ENCODE measurements at places on chromosomes 6 and 20.
A peak's percentile ranks its signal among the peaks of the same experiment; 100 is the strongest.

DNA sequence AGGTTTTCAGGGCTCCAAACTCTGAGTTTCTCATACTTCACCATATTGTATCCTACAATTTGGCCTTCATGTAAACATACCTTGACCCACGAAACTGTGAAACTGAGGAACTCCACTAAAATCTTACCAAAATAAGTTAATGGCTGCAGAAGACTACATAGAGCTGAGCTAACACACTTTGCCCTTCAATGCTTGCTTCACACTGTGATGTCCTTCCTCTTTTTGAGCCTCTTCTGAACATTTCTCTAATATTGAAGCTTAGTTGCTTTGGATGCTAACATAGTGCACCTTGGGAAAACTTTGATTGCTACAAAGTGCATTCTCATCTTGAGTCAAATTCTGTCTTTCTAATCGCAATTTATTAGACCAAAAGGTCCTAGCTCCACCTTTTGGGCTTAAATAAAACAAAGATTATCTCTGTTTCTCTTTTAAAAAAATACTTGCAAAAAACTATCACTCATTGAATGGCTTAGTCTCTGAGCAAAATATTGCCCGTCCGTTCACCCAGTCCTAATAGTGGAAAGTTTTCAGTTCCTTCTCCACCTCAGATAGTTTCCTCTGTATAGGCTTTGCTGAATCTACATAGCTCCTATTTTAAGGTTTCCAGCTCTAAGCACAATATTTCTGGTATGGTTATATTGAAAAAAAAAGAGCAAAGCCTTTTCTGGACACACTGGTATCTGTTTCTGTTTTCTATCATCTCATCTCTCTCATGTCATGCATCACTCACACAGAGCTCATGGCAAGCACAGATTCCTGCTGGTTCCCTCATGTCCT lies 494.6 kb downstream of the RFPL4B start:
- no peak for DNase-seq

GRCh38 chr20:58473453-58474425 lies 41.5 kb downstream of the APCDD1L start:
- DNase-seq = no peak

DNA sequence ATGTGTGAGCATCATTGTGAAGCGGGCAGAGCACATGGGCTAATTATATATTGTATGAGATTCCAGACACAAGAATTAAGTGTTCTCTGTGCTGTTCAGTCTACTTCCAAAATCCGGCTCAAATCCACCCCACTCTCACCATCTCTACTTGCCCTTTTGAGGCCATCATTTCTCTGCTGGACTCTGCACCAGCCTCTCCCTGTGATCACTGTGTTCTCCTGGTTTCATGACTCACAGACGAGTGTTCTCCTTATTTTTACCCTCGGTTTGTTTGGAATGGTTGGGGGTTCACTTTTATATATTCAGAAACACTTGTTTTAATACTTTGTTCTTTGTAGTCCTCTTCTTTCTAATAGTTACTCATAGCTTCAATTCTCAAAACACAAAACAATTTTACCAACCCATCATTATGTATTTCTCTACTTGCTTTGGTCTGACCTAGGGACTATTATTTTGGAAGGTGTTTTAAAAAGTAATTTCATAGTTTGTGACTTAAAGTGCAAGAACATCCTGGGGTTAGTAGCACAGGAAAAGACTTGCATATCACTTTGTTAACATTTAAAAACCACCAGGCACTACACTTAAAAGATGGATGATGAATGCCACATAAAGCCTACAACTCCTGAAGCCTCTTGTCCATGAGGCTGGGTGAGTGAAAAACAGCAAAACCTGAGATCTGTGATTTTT lies 82.7 kb downstream of the UST start:
- no peak for DNase-seq

GRCh38 chr6:113854531-113855499 lies 2.3 kb upstream of the MARCKS start:
- no peak for DNase-seq

GRCh38 chr20:36579996-36580545 lies 6.7 kb downstream of the TGIF2 start:
- DNase-seq = no peak

- DNase-seq = no peak
Measured at GRCh38 chr6:11437824-11438459, 99.6 kb upstream of the TMEM170B start.

DNA sequence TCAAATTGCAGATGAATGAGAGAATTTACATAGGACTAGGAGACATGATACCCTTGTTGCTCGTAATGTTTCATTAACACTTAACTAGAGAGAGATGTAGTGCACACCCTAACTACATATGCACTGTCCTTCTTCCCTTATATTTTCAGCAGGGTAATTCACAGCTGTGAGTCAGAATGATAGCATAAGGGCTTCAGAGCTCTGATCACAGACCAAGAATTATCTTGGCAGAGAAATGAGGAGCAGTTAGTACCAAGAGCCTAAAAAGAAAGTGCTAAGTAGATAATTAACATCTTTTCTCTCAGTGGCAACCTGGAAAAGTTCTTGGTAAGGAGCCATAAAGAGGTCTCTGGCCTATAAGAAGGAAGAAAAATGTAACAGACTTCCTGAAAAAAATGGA lies 35.8 kb downstream of the GRIK2 start:
- DNase-seq = no peak

DNA sequence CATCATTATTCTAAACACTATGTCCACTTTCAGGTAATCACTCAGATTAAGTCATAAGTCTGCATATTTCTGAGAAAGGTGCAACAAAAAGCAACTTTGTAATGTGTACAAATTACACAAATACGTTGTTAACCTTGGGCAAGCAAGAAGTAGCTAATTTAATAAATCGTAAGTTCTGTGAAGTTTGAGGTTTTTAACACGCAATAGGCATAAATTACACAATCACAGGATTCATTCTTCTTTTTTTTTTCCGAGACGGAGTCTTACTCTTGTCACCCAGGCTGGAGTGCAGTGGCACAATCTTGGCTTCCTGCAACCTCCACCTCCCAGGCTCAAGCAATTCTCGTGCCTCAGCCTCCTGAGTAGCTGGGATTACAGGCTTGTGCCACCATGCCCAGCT lies 57.2 kb upstream of the F13A1 start:
- no peak for DNase-seq

DNA sequence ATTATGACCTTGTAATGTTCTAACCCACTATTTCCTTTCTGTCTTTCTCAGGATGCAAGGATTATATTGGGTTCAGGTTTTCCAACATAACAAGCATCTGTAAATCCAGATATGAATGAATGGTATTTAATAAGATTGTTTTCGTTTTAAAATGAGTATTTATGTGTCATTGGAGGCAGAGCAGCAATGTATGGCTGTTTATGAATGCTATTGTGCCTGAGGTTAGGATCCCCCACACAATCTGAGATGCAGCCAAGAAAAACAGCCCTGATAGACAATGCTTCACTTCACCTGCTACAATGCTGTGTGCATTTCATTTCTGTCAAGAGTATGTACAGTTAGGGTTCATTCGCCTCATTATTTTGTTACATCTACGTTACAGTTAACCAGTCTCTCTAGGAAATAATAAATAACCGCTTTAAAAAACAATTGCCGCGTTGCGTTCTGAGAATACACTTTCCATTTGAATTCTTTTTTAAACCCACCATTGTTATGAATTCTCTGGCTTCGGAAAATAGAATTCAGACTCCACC lies 19.6 kb downstream of the TFAP2A start:
- no peak for DNase-seq

DNA sequence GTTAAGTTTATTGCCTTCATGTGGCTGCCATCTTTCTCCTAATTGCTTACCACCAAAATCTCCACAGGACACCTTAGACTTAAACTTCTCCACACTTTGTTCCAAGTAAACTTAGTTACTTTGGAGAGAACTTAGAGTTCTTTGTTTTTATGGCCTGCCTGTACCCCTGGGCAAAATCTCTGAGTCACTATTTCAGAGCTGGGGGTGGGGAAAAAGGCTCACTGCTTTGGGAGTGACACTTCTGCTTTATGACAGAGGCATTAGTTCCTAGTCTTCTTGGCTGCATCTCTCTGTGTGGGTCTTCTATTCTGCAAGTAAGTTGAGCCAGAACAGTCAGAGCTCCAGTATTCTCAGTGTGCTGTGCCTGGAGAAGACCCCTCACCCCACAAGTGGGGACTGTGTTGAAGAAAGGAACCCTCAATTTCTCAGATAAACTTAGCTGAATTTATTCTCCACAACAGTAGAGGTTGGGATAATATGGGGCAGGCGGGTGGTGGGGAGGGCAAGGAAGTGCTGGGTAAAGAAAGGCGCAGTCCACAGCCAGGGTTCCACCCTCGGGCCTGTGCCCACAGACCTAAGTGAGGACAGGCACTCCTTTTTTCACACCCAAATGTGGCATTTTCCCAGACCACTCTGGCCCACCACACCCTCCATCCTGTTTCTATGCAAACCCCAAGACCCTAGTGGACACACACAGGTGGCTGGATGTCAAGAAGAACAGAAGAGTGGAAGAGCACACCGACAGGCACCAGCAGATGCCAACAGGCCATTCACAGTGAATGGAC lies 636.6 kb upstream of the MAN1A1 start:
- no peak for DNase-seq

DNA sequence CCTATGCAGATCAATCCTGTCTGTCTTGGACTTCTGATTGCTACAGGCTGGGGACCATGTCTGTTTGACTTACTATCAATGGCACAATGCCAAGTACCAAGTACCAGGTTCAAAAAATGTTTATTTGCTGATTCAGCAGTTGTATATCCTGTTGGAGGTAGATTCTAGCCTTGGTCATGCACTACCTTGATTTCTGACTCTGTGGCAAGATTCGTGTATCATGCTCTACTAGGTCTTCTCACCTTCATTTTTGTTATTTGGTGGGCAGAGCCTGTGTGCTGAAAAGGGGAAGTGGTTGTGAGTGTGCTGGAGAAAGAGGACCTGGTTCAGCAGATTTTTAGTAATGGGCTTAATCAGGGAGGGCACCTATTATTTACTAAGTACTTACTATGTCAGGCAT lies 192.4 kb upstream of the MYLIP start:
- DNase-seq = no peak

DNA sequence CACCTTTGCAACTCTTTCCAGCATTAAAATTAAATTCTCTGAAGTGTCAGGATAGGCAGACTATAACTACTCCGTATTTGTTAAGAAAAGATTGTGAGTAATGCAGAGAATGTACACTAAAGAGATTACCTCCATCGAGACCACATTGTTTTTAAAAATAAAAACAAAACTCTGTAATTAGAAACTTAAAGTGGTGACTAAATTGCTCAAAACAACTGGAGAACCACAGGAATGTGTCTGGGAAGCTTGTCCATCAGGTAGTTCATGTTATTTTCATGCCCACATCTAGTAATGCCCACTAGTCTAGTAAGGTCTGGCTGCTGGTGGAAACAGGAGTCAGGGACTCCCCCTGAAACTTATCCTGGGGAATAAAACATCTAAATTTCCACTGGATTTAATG lies 103.0 kb upstream of the FOXQ1 start:
- DNase-seq = no peak

- DNase-seq = no peak
Measured at GRCh38 chr6:36555750-36556252, 8.5 kb upstream of the STK38 start.

DNA sequence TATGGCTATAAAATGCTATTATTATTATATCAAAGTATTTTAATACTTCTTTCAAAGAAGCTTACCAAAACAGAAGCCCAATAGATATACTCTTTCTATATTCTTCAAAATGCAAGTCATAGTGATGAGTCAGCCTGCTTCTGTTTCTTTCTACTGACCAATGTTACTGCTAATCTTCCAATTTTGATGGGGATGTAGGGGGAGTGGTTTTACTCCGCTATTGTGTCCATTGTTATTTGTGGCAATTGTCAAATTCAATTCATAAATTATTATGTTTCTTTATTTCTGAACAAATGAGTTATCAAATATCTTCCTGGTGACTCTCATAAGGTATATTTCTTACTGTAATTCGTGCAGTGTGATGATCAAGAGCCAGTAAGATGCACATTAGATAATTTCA lies 221.5 kb upstream of the DEFB112 start:
- no peak for DNase-seq

DNA sequence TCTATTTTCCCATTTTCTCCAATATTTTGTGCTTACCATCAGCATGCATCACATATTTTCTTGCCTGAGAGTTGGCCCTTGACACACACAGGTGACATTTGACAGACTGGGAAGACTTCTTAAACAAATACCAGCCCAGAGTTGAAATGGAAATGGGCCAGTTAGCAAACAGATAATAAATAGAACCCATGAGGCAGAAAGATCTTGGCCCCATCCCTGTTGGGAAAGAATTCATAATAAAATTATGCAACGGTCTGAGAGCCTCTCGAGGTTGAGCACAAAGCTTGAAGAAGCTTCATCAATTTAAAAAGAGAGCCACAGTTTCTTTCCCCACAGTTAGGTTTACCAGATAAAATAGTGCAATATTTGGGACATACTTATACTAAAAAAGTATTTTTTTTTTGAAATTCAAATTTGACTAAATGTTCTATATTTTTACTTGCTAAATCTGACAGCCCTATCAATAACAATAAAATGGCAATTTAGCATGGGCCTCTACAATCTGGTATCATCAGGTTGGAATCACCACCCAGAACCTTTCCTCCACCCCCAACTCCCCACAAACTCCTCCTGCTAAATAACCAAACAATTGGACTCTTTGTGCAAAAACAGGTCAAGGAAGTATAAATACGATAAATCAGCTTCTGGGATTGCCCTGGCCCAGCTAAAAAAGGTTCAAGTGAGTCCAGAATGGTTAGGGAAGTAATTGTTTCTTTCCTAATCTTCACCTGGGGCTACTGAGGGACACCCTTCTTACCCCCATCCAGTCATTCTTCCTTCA lies 129.8 kb downstream of the CD164 start:
- DNase-seq = no peak

- DNase-seq = no peak
Measured at GRCh38 chr6:92011681-92012245, 1407.6 kb downstream of the EPHA7 start.

DNA sequence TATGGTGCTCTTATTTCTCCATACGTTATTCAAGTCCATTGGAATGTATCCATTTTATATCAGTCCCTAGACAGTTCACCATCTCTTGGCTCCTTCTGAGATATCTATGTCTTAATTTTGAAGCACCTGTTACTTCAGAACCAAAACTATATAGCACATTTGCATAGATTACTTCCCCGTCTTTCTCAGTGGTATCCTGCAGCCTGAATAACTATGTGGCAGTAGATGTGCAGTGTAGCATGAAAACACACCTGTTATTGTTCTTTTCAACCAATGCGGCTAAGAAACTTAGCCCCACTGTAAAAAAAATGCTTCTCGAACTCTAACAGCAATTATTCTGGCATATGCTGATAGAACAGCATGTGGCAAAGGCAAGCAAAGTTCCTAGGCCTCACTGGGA lies 1184.4 kb upstream of the ADGRB3 start:
- DNase-seq = no peak

- DNase-seq = no peak
Measured at GRCh38 chr6:112049026-112049799, 4.7 kb upstream of the CCN6 start.

GRCh38 chr20:32648761-32649650 lies 24.7 kb downstream of the C20orf203 start:
- no peak for DNase-seq

GRCh38 chr20:62652041-62652893 lies 10.0 kb downstream of the SLCO4A1 start:
- peak; percentile 83 for DNase-seq

- no peak for DNase-seq
Measured at GRCh38 chr20:8414586-8415274, 282.7 kb downstream of the PLCB1 start.

All from activated CD4-positive, alpha-beta T cell treated with anti-CD3 and anti-CD28 coated beads, Interleukin-2, Interleukin-6, amounts not matched to agents 100 ng/mL and 50 ng/mL, durations not matched to agents 16 hours and 8 hours (primary cell).